ENCODE measurements at places on chromosomes 2 and 18. TPM values are rescaled to one million over a fixed set of nuclear protein-coding genes. Genes with fewer than 3 reads are reported as not detected.

ING5 gene
- total RNA-seq: 105 TPM

MPHOSPH10 gene
- 16.3 TPM for total RNA-seq

CAD gene
- total RNA-seq: 21.2 TPM

LTBP1 gene
- total RNA-seq: 23.1 TPM

PLCL1 gene
- total RNA-seq: 5.8 TPM

- no peak overlapping the region for H3K27ac ChIP-seq
- no peaks in the 10 kb centered on the region for H3K27me3 ChIP-seq
- no peaks in the 10 kb centered on the region for H3K4me1 ChIP-seq
- H3K4me3 ChIP-seq: no peak overlapping the region
Observed at GRCh38 chr2:143313861-143314260, 184.6 kb downstream of the ARHGAP15 start.

DNA sequence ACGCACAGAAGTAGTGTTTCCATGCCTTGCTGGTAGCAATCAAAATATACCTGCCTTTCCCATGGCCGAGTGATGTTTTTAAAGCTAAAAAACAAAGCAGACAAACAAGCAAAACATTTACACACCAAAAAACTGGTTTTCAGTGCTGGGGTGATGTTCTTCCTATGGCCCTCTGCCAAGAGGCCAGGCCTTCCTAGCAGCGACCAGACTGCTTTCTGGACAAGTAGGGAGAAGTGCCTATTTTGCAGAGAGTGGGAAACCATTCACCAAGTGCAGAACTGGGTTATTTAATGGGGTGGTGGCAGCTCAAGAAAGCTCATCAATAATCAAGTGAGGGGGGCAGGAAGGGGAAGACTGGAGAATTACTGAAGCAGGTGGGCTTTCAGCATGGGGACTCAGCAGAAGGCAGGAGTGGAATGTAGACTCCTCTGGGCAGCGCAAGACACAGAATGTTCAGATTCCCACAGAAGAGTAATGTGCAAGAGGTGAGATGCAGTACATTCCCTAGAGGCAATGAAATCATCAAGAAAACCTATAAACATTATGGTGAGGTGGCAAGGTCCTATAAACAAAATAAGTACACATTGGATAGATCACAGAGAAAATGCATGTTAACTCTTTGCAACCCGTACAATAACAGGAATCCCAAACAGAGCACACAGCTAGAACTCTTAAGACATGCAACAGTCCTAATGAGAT lies 44.0 kb downstream of the CPO start:
- no peak for DNase-seq
- H3K27me3 ChIP-seq: no peaks in the 10 kb centered on the region
- no peak overlapping the region for H3K27ac ChIP-seq
- H3K4me3 ChIP-seq: no peak overlapping the region

- no peak overlapping the region for H3K4me3 ChIP-seq
- H3K4me1 ChIP-seq: no peaks in the 10 kb centered on the region
- no peaks in the 10 kb centered on the region for H3K27me3 ChIP-seq
- no peak for DNase-seq
Observed at GRCh38 chr2:235614176-235614860, 120.5 kb downstream of the AGAP1 start.

- no peak overlapping the region for H3K4me3 ChIP-seq
- no peak for DNase-seq
- H3K27ac ChIP-seq: peak overlapping the region; percentile 14
- H3K27me3 ChIP-seq: no peaks in the 10 kb centered on the region
Observed at GRCh38 chr18:52499644-52500043, 159.6 kb downstream of the DCC start.

DNA sequence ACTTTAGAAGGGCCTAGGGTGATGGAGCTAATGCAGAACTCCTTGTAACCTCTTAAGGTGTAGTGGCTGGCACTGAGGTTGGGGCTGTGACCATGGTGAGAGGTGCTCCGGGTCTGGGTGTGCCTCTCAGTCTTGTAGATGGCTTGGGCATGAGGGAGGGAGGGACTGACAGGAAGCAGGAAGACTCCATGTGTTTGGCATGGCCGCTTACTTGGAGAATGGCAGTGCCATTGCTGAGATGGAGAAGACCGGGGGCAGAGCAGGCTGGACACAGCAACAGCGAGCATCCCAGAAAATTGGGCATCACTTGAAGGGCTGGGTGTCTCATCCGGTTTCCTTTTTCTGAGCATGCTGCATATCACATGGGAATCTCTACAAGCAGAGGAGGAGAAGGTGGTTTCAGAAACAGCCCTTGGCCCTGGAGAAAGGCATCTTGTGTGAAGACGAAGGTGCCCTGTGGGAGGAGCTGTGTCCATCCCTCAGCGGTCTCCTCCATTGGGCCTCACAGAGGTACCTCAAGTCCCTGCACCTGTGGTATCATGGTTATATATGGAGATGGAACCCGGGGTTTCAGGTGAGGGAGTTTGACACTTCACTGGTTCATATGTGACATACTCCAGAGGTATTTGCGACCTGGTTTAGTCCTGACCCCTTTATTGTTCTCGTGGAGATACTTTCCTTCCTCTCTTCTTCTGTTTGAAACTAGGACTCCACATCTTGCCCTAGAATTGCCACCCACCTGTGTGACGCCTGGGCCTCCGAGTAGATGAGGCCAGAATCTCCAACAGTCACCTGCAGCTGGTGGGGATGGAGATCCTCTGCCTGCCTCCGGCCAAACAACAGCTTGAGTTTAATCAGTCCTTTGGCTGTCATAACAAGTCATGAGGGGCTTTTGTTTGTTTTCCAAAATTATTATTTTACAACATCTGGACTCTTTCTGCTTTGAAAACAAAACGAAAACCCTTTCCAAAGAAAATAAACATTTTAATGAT lies 45.6 kb downstream of the INPP4A start:
- H3K4me1 ChIP-seq: no peaks in the 10 kb centered on the region
- H3K27ac ChIP-seq: no peak overlapping the region
- peak; percentile 45 for DNase-seq

DNA sequence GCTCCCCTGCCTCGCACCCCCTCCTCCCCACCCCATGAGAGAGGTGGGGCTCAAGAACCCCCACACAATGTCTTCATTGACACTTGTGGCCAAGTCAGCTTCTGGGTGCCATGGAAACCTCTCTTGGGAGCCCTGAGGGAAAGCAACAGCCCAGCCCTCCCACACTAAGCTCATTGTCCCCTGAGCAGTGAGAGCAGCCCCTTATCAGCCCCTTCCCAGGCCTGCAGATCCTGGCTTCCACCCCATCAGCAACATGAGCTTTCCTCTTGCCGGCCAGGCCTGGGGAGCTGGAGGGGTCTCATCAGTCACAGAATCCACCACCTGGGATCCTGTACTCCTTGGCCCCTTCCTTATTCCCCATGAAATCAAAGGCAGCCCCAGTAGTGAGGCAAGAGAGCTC lies 107.8 kb upstream of the ST3GAL5 start:
- H3K4me1 ChIP-seq: no peaks in the 10 kb centered on the region
- H3K27me3 ChIP-seq: no peaks in the 10 kb centered on the region
- peak overlapping the region; percentile 19 for H3K27ac ChIP-seq
- H3K4me3 ChIP-seq: no peak overlapping the region
- no peak for DNase-seq

GRCh38 chr18:60446821-60447220 lies 74.2 kb upstream of the MC4R start:
- H3K4me1 ChIP-seq: no peaks in the 10 kb centered on the region
- H3K4me3 ChIP-seq: no peak overlapping the region
- no peaks in the 10 kb centered on the region for H3K27me3 ChIP-seq
- no peak for DNase-seq

DNA sequence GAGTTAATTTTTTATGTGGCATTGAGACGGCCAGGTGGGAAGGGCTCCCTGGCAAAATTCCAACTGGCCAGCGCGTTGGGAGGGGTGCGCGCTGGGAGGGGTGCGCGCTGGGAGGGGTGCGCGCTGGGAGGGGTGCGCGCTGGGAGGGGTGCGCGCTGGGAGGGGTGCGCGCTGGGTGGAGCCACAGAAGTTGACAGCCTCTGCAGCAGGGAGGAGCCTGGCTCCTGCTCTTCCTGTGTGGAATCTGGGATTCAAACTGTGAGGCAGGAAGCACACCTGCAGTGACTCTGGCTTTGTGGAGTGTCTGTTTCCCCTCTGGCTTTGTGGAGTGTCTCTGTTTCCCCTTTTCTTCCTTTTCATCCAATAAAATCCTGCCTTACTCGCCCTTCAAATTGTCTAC lies 147.9 kb upstream of the CBLN2 start:
- H3K27me3 ChIP-seq: no peaks in the 10 kb centered on the region
- no peak overlapping the region for H3K4me3 ChIP-seq
- no peaks in the 10 kb centered on the region for H3K4me1 ChIP-seq
- H3K27ac ChIP-seq: no peak overlapping the region
- DNase-seq: no peak

DNA sequence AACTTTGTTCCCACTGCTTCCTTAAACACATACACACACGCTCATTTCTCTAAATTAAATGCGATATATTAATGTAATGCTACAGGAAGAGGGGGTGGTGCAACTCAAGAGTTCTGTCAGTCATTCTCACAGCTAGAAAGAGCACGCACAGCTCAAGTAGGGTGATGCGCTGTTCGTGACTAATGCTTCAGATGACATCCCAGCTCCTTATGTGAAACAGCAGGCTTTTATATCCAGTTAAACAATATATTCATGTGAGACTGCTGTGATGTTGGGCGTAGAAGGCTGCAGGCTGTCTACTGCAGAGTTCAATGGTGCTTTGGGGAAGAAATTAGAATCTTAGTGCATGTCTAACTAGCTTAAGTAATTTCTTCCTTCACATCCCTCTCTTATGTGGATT lies 912.6 kb upstream of the FSHR start:
- H3K27ac ChIP-seq: no peak overlapping the region
- H3K36me3 ChIP-seq: no peaks in the 10 kb centered on the region
- H3K27me3 ChIP-seq: no peaks in the 10 kb centered on the region
- no peak overlapping the region for H3K4me3 ChIP-seq

DNA sequence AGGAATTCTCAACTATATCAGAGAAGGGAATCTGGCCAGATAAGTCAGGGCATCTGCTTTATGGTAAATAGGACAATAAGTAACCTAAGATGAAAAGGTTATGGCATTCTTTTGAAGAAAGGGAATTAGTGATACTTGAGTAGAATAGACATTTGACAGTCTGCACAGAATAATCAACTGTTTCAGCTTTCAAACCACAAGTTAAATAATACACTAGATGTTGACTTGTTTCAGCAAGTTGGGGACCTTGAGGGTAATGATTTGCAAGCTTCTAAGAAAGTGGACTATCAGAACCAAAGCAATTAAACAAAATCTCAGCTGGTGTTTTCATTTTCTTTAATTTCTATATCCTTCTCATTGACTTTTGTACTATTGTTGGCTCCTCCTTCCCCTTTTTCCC lies 54.5 kb downstream of the SLC39A10 start:
- H3K36me3 ChIP-seq: no peaks in the 10 kb centered on the region
- H3K4me1 ChIP-seq: no peaks in the 10 kb centered on the region
- no peak overlapping the region for H3K4me3 ChIP-seq
- no peak for DNase-seq
- no peaks in the 10 kb centered on the region for H3K27me3 ChIP-seq
- no peak overlapping the region for H3K27ac ChIP-seq

DNA sequence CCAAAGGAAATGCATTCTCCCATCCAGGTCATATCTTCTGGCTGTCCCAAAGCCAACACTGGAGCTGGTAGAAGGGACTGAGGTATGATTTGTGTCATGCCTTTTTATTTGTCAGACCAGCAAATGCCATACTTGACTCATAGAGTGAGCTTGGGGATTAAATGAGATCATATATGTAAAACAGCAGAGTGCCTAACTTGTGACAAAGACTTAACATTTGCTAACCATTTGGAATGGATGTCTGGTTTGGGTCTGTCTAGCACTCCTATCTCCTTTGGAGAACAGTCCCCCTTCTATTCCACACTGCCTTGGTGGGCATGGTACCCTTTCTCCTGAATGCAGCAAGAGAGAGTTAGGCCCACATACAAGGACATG lies 128.5 kb upstream of the LGALSL start:
- H3K36me3 ChIP-seq: no peaks in the 10 kb centered on the region
- H3K4me1 ChIP-seq: peaks cover 15% of the 10 kb centered on the region
- H3K27ac ChIP-seq: peak overlapping the region; percentile 13
- H3K4me3 ChIP-seq: no peak overlapping the region
- DNase-seq: no peak
- no peaks in the 10 kb centered on the region for H3K27me3 ChIP-seq

DNA sequence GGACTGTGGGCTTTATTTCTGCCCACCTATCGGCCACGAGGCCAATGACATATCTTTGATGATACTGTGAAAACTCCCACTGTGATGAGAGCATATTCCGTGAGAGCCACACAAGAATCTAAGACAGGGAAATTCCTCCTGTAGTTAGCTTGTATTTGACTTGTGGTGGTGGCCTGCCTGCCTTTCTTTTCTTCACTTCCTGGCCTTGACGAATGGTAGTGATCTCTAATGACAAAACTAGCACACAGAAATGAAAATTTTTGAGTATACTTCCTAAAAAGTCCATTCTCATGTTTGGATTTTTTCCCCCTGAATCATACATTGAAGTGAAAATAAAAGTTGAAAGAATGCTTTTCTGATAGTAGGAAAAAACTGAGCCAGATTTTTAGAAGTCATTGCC lies 94.4 kb downstream of the MGAT5 start:
- no peaks in the 10 kb centered on the region for H3K27me3 ChIP-seq
- H3K27ac ChIP-seq: peak overlapping the region; percentile 19
- no peaks in the 10 kb centered on the region for H3K4me1 ChIP-seq
- no peak overlapping the region for H3K4me3 ChIP-seq
- no peak for DNase-seq

GRCh38 chr2:232632904-232633412 lies 446 bp upstream of the EFHD1 start:
- no peaks in the 10 kb centered on the region for H3K36me3 ChIP-seq
- H3K4me1 ChIP-seq: peaks cover 22% of the 10 kb centered on the region
- H3K27me3 ChIP-seq: no peaks in the 10 kb centered on the region
- H3K27ac ChIP-seq: peak overlapping the region; percentile 87
- peak overlapping the region; percentile 64 for H3K4me3 ChIP-seq

DNA sequence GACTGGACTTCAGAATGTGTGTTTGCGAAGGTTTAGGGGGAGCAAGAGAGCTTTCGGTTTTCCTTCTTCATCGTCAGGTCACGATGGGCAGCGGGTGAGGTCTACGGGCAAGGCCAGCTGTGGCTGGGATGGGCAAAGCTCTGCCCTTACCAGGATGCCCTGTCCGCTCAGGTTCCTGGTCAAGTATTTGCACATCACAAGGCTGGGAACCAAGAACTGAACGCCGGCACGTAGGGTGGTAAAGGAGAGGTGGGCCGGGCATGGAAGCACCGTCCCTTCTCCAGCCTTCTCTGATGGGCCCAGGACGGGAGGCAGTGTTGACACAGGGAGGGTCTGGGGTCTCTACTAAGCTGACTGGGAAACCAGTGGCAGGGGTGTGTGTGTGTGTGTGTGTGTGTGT lies 50.5 kb upstream of the UBE2F start:
- DNase-seq: no peak
- H3K27me3 ChIP-seq: no peaks in the 10 kb centered on the region
- no peak overlapping the region for H3K27ac ChIP-seq
- no peaks in the 10 kb centered on the region for H3K36me3 ChIP-seq
- H3K4me3 ChIP-seq: no peak overlapping the region
- no peaks in the 10 kb centered on the region for H3K4me1 ChIP-seq

Data from Peyer's patch (tissue), 4 donors.